ENCODE measurements at places on chromosomes 16 and 17. TPM values are rescaled to one million over a fixed set of nuclear protein-coding genes. Genes with fewer than 3 reads are reported as not detected.

The AGRP gene
- not detected for total RNA-seq

The C16orf54 gene
- total RNA-seq = 129 TPM

The AATK gene
- 0.30 TPM for total RNA-seq

The CCL16 gene
- total RNA-seq = not detected

The SLC25A19 gene
- 14.4 TPM for total RNA-seq

The NPIPA5 gene
- not detected for total RNA-seq

The OTOP3 gene
- not detected for total RNA-seq

The RECQL5 gene
- total RNA-seq = 13.2 TPM

The TMEM92 gene
- not detected for total RNA-seq

The PKMYT1 gene
- total RNA-seq = 0.44 TPM

The RSKR gene
- 9.3 TPM for total RNA-seq

The PRSS8 gene
- not detected for total RNA-seq

The VWA3A gene
- total RNA-seq = 0.17 TPM

The CD300E gene
- 0.11 TPM for total RNA-seq
